ENCODE measurements at places on chromosomes 11 and 22.

DNA sequence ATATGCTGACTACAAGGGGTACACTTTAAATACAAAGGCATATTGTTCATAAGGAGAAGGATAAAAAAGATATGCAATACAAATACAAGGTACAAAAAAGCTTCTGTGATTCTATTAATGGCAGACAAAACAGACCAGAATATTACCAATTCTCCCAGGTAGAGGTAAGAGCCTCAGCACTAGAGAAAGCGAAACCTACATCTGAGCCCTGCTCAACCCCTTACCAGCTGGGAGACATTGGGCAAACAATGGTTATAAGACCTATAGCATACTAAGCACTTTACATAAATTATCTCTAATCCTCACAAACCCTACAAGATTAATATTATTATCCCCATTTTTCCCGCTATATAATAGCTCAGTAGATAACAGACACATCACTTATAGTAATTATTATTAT is 41.2 kb upstream of the LRRC55 start:
- DNase-seq: no peak

- DNase-seq: no peak
Measured at GRCh38 chr11:46072172-46072964, 48.9 kb downstream of the PHF21A start.

GRCh38 chr11:127844876-127845275 is 742.5 kb downstream of the ETS1 start:
- DNase-seq: no peak

DNA sequence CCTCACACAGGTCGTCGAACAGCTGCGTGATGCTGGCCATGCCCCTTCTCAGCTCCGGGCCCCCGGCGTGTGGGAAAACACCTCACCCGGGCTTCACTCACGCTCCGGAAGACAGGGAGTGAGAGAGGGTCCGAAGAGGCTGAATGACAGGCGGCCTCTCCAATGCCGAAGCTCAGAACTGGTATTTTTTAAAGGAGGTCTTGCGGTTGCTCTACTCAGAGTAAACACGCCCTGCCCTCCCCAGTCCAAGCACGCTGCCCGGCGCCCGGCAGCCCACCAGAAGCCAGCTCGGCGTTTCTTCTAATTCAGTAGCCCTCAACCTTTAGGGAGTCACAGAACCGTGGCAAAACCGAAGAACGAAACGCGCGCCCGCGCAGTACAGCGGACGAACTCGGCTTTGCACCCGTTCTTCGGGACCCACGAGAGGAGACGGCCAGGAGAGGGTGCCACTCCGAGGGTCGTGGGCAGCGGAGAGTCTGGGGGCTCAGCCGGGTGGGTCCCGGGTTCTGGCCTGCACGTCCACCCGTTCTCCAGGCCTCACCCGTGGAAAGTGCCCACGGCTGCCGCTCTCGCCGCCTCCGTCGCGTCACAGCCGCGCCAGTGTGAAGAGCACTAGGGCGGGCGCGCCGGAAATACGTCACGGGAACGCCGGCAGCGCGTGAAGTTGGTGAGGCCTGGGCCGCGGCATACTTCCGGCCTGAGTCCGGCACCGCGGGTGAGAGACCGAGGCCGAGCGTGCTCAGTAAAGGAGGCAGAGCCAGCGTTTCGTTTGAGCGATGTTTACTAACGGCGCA is at the start of gene TUBGCP6:
TSS of gene TUBGCP6 (minus strand) at position 604 of the 794 bp plus-strand sequence. CDS start at position 40, 564 bp downstream.
- peak; percentile 74 for DNase-seq

GRCh38 chr22:46780453-46780852 is 18.0 kb downstream of the TBC1D22A start:
- no peak for DNase-seq

- no peak for DNase-seq
Measured at GRCh38 chr11:66853242-66854229, 3.3 kb upstream of the LRFN4 start.

- no peak for DNase-seq
Measured at GRCh38 chr22:43310798-43311197, 32.4 kb downstream of the SCUBE1 start.

- no peak for DNase-seq
Measured at GRCh38 chr22:40279017-40279416, 67.3 kb upstream of the ADSL start.

- no peak for DNase-seq
Measured at GRCh38 chr22:29768052-29768693, 1.0 kb downstream of the UQCR10 start.

DNA sequence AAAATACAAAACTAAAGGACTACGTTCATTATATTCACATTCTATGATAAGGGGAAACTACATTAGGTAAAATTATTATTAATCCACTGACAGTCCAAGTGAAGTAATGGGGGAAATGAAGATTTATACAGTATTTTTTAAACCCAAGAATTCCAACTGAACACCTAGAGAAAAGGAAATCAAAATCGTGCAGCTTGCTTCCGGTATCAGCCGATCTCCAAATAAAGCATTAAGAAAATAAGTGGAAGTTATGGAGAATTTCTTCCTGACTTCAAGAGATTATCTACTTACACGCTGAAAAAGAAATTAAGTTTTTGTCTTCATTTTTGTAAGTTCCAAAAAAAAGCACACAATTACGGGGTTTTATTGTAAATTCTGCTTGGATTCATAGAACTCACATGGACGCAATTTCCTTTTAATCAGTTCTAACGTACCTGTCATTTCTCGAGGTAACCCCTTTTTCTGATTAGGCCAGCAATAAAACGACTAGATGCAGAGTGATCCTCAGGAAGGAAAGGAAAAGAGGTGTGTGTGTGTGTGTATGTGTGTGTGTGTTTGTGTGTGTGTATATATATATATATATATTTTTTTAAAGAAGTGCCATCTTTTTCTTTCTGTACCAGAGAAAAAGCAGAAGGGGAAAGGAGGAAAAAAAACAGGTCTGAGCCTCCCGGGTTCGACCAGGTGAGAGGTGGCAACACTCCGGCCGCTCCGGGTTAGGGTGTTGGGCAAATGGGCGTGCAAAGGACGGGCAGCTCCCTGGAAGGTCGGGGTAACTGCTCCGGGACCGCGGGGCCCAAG is 1.1 kb downstream of the ZBTB44 start:
- DNase-seq: no peak

GRCh38 chr11:47387944-47388696 is 9.8 kb upstream of the SPI1 start:
- DNase-seq: no peak

DNA sequence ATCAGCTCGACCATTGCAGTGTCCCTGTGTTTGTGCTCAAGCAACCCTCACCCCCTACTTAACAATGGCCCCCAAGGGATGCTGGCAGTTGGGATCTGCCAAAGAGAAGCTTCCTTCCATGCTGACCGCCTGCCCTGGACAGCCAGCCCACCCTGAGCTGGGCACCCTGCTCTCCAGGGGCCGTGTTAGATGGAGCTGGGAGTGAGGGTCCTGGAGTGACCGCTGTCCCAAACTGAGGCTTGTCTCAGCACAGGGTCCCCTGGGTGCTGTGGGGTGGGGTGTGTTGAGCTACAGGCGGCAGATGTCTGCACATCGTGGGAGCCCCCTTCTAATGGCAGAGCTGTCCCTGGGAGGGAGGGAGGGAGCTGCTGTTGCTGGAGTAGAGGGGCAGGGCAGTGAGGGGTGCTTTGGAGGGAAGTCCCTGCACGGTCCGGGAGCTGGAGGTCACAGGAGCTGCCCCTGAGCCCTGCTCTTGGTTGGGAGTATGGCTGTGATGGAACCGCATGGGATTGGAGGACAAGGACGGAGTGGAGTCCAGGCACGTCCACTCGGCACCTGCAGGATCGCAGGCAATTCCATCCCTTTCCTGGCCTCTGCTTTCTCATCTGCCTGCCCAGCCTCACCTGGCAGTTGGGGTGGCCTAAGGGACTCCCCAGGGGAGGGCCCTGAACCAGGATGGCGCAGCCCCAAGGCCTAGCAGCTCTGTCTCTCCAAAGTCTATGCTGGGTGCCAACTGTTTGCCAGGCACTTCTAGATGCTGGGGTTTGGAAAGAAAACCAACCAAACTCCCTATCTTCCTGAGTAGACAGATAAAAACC is 126.3 kb downstream of the ARHGAP8 start:
- no peak for DNase-seq

DNA sequence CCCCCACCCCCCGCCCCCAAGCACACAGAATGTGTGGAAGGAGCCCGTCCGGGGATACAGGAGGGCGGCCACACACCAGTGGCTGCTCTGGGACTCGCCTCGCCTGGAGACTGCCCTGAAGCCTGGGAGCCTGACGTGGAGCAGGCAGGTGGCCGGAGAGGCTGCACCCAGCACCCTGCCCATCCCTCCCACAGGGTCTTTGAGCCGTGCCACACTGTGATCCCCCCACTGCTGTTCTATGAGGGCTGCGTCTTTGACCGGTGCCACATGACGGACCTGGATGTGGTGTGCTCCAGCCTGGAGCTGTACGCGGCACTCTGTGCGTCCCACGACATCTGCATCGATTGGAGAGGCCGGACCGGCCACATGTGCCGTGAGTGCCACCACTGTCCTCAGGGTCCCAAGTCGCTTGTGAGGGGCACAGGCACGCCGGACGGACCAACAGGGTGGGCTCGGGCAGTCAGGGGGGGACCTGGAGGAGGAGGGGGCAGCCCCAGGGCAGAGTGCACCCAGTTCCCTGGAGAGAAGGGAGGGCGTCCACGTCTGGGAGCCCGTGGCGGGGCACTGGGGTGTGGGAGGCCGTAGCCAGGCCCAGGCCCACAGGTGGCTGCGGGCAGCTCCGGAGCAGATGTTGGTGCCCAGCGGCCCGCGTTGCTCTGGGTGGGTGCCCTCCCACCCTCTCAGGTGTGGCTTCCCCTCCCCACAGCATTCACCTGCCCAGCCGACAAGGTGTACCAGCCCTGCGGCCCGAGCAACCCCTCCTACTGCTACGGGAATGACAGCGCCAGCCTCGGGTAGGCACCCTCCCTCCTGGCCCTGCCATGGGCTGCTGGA is 27.0 kb upstream of the MUC5B start:
- no peak for DNase-seq

DNA sequence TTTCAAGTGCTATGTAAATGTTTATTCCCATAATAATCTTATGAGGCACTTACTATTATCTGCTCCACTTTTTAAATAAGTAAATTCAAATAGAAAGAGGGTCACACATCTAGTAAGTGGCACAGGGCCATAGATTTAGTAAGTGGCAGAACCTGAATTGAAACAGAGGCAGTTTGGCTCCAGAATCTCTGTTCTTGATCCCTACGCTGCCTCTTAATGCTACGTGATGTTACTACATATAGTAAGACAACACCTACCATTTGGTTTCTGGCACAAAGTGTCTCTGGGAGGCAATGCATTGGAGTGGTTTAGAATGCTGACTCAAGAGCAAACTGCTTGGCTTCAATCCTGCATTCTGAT is 1018.3 kb downstream of the DLG2 start:
- peak; percentile 52 for DNase-seq

- DNase-seq: peak; percentile 67
Measured at GRCh38 chr11:518463-519202, 11.6 kb upstream of the RNH1 start.

- no peak for DNase-seq
Measured at GRCh38 chr11:123122852-123123251, 60.9 kb upstream of the HSPA8 start.

DNA sequence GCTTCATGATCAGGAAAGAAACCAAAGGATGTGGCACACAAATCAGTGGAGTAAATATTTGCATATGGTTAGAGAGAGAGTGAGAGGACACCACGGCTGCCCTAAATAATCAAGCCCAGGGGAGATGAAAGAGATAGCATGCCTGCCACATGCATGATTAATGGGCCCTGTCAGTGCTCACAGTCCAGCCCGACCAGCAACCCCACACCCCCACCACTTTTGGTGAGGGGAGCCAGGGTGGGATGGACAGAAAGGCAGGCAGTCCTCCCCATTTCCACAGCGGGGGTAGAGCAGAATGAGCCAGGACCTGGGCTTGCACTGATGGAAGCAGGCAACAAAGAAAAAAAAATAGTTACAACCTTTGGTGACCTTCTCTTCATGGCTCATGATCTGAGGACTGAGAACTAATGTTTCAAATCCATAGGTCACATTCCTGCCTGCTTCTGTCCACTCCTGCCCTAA is 545.0 kb downstream of the ETS1 start:
- no peak for DNase-seq

- DNase-seq: peak; percentile 35
Measured at GRCh38 chr11:7775689-7776088, 21.1 kb downstream of the OR5P2 start.

- DNase-seq: no peak
Measured at GRCh38 chr11:4146772-4147098, 52.1 kb downstream of the RRM1 start.

DNA sequence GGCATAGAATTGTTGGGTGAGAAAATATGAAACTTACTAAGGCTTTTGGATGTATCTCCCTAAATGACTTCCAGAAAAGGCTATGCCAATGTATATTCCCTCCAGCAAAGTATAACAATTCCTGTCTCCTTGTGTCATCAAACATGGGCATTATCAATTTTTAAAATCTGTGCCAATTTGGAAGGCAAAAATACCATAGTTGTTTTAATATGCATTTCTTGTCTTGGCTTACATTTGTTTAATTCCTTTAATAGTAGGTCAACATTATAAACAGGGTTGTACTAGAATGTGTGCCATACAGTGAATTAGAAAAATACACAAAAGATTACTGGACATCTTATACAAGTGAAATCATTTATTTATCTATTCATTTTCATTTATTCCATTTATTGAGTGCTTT is 41.6 kb downstream of the DCUN1D5 start:
- DNase-seq: no peak

DNA sequence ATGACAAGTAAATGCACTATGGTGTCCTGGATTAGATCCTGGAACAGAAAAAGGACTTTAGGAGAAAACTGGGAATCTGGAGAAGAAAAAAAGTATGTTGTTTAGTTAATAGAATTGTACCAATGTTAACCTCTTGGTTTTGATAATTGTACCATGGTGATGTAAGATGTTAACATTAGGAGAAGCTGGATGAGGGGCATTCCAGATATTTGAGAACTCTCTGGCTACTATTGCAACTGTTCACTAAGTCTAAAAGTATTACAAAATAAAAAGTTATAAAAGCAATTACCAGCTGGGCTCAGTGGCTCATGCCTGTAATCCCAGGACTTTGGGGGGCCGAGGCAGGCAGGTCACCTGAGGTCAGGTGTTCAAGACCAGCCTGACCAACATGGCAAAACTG is 66.5 kb downstream of the EXT2 start:
- no peak for DNase-seq

GRCh38 chr11:133408402-133408801 is 123.9 kb downstream of the OPCML start:
- no peak for DNase-seq

DNA sequence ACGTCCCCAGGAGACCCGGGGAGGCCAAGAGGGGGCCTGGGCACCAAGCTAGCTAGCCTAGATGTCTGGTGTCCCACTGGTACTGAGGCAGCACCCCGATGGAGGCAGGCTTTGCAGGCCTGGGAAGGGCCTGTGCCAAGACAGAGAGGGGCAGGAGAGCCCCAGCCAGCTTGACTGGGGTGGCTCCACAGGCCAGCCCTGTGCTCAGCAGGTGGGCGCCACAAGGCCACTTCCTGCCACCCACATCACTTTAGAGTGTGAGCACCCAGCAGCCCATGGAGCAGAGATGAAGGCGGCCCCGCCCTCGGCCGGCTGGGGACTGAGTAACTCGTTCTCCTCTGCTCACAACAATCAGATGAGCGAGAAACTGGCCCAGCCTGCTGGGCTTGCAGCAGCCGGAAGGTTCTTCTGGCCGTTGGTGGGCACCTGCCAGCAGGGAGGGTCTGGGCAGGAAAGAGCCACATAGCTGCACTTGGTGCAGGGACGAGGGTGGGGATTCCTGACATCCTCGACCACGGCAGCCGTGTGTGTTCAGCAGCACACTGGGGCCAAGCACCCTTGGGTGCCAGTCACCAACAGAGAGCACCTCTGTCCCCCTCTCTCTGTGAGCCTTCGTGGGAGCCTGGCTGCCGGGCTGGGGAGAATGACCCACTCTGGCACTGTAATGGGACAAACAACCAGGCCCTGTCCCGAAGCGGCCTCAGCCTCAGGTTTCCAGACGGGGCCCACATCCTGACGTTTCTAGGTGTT is 7.6 kb downstream of the OSBPL5 start:
- no peak for DNase-seq
